ENCODE measurements at places on chromosomes 16 and 17.

- DNase-seq: no peak
These were observed 195.1 kb downstream of the CCDC182 start for GRCh38 chr17:57550016-57550415.

DNA sequence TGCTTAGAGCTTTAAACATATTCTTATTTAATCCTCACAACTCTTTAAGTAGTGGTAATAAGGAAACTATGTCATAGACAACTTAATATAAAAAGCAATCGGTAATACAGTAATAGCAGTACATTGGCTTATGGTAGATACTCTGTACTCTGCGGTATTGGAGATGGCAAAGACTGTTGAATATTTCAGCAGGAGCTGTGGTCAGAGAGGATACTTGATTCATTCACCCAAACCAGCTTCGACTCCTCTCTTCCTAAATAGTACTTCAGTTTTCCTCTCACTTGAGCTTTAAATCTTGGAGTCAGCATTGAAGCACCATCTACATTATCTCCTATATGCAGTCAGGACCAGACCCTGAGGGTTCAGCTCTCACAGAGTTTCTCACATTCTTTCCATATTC lies 169.3 kb downstream of the CYB561 start:
- no peak for DNase-seq

GRCh38 chr17:17822189-17822588 lies 14.6 kb downstream of the SREBF1 start:
- DNase-seq: no peak

GRCh38 chr16:65936096-65936495 lies 430.4 kb upstream of the CDH5 start:
- no peak for DNase-seq

DNA sequence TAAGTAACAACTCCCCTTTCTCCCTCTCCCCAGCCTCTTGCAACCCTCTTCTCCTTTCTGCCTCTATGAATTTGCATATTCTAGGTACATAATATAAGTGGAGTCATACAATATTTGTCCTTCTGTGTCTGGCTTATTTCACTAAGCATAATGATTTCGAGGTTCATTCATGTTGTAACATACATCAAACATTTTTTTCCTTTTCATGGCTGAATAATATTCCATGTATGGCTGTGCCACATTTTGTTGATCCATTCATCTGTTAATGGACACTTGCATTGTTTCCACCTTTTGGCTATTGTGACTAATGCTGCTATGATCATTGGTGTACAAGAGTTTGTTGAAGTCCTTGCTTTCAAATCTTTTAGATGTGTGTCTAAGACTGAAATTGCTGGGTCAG lies 17.6 kb upstream of the FA2H start:
- DNase-seq: no peak

DNA sequence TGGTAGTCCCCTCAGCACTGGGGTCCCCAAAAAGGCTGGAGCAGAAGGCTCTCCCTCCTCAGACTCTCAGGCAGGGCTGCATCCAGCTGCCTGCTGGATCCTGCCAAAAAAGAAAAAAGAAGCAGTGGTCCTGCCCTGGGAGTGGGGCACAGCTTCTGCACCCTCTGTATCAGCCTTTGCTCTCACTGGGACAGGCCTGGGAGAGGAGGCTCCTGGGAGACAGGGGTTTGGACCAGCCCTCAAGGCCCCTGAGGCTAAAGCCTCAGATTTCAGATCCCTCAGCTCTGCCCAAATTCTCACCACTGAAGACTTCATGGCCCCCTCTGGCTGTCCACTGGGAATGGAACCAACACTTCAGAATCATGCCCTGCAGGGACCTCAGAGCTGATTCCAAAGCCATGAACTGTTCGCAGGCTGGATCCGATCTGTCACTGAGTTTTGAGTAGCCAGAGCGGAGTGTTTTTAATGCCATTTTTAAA lies 96.9 kb downstream of the C16orf78 start:
- DNase-seq: no peak

DNA sequence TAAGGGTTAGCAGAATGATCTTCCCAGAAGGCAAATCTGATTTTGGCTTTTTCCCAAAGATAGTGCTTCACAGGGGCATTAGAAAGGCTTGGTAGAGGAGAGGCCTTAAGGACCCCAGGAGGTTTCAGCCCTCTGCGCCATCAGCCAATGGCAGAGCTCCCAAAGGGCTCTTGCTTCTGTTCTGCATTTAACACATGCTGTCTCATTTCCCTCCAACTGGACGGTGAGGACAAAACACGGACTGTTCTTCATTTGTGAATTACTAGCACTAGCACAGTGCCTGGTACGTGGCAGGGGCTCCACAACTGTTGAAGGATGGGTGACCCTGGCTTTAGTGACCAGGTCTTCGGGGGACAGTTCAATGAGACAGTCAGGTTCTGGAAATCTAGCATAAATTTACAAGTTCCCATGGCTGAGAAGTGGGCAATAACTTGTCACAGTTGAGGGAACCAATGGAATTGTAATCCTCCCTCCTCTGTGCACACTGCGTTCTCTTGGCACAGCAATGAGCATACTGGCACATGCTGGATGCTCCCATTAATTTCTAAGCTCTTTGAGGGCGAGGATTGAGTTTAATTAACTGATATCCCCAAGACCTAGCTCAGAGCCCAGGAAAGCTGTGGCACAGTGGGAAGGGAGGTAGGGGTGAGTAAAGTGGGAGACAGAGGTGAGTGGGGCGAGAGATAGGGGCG lies 45.4 kb downstream of the COG7 start:
- no peak for DNase-seq

DNA sequence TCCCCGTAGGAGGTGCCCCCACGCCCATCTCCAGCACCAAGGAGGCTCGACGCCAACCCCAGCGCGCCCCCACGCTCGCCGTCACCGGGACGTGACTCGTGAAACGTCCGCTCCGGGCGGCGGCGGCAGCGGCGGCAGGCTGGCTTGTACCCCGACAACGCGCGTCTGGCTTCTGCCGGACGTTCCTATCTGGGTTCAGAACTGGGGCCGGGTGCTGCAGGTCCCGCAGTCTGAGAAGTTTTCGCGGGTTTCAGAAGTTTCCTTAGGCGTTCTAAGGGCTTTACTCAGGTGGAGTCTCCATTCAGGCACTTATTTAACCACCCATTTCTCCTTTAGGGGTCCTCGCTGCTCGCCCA lies 672 bp upstream of the ALKBH5 start:
- no peak for DNase-seq

GRCh38 chr17:7509937-7510336 lies 25.8 kb downstream of the POLR2A start:
- no peak for DNase-seq

DNA sequence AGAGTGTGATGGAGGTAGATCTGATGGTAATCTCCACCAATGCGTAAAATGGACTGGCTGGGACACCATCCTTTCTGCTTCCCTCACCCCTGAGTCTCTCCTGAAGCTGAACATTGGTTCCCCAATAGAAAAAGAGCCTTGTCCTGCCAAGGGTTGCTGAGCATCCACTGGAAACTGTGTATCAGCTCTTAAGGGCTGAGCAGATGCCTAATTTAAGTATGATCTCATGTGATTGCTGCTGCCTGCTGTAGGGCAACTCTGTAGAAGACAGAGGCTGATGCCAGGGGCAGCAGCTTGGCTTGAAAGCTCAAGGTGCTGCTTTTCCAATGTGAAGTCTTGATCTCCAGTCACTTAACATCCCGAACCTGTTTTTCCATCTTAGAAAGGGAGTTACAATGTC lies 310.3 kb upstream of the CCL2 start:
- no peak for DNase-seq

- DNase-seq: no peak
These were observed 13.5 kb downstream of the NUDT16L1 start for GRCh38 chr16:4706871-4707270.

DNA sequence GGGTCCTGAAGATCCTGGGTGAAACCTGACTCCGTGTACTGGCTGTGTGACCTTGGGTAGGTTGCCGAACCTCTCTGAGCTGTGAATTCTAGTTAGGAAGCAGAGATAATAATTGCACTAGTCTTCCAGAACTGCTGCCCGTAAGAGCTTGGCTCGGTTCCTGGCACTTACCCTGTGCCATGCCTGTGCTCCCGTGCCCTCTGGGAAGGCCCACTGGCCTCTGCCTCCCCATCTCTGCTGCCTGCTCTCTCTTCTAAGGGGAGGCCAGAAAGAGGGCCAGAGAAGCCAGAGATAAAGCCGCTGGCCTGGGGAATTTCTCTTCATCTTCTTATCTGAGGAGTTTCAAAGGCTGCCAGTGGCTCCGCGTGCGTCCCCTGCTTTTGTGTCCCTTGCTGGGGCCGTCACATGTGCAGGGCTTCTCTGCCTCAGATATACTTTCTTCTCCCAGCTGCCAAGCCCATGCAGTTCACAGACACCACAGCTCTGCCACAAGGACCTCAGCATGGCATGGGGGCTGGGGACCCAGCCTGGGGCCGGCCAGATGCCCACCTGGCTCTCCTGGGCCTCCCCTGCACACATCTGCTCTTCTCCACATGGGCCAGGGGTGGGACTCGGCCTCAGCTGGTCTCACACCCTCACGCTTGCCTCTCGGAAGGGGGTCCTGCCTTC lies 145.2 kb downstream of the SDK2 start:
- no peak for DNase-seq

GRCh38 chr16:11597235-11598095 lies 10.7 kb upstream of the LITAF start:
- no peak for DNase-seq

DNA sequence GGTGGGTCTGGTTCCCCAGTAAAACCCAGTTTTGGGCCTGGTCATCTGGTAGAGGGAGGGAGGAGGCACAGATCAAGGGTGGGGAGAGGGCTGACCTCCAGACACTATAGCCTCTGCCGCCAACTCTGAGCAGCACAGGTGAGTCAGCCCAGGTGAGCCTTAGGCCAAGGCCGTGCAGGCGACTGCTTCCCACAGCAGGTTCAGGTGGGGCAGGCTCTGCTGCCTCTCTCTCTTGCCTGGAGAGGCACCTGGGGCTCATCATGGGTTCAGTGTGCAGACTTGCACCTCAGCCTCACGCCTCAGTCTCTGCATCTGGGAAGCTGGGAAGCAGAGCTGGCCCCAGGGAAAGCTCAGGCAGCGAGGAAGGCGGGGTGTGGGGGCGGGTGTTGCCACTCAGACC lies 37.8 kb upstream of the IL34 start:
- DNase-seq: no peak

DNA sequence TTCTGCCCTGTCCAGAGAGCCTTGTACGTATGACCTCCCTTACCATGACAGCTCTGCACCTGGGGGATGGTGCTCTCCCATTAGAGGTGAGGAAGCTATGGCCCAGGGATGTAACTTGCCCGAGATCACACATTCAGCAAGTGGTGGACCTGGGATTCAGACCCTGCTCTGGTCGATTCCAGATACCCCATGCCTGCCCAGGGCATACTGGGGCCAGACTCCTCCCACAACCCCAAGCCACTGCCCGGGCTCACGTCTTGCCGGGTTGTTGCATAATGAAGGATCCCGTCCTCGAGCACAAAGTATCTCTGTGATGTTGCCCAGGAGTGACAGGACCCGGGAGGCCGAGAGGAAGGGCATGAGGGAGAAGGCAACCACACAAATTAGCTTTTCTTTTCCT lies 2.1 kb downstream of the OSBPL7 start:
- DNase-seq: no peak

- DNase-seq: peak; percentile 45
These were observed 689.5 kb upstream of the RBFOX1 start for GRCh38 chr16:6643080-6643686.

GRCh38 chr16:17885659-17886207 lies 415.0 kb upstream of the XYLT1 start:
- DNase-seq: peak; percentile 12

GRCh38 chr16:21100447-21100846 lies 50.2 kb downstream of the DNAH3 start:
- no peak for DNase-seq

GRCh38 chr16:51797669-51798259 lies 646.7 kb upstream of the SALL1 start:
- DNase-seq: no peak

GRCh38 chr17:18143044-18143936 lies 34.7 kb downstream of the MYO15A start:
- peak; percentile 63 for DNase-seq

GRCh38 chr17:6509031-6509771 lies 47.2 kb downstream of the PITPNM3 start:
- no peak for DNase-seq

GRCh38 chr16:7344830-7345780 lies 12.5 kb downstream of the RBFOX1 start:
- no peak for DNase-seq

DNA sequence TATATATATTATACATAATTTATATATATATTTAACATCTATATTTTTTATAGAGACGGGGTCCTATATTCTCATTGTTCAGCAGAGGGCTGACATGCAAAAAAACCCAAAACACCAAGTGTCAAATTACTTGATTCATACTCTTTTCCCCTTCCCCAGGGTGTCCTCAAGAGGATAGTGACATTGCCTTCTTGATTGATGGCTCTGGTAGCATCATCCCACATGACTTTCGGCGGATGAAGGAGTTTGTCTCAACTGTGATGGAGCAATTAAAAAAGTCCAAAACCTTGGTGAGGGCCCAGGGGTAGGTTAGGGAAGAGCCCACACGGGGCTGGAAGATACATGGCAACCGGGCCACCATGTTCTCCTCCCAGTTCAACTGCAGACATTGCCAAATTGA lies 11.0 kb downstream of the ITGAM start:
- no peak for DNase-seq

GRCh38 chr17:41098481-41098880 lies 539 bp upstream of the KRTAP4-8 start:
- no peak for DNase-seq

DNA sequence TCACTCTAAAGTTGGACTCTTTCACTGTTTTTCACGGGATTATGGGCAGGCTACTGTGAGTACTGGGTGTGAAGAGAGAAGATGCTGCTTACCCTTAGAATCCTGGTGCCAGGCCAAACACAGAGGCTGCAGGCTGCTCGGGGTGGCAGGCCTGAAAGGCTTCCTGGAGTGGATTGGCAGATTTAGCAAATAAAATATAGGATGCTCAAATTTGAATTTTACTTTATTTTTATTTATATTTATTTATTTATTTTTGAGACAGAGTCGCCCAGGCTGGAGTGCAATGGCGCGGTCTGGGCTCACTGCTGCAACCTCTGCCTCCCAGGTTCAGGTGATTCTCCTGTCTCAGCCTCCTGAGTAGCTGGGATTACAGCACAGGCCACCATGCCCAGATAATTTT lies 14.9 kb upstream of the STAC2 start:
- no peak for DNase-seq

GRCh38 chr17:27609611-27610303 lies 21.2 kb upstream of the LGALS9 start:
- DNase-seq: peak; percentile 50

DNA sequence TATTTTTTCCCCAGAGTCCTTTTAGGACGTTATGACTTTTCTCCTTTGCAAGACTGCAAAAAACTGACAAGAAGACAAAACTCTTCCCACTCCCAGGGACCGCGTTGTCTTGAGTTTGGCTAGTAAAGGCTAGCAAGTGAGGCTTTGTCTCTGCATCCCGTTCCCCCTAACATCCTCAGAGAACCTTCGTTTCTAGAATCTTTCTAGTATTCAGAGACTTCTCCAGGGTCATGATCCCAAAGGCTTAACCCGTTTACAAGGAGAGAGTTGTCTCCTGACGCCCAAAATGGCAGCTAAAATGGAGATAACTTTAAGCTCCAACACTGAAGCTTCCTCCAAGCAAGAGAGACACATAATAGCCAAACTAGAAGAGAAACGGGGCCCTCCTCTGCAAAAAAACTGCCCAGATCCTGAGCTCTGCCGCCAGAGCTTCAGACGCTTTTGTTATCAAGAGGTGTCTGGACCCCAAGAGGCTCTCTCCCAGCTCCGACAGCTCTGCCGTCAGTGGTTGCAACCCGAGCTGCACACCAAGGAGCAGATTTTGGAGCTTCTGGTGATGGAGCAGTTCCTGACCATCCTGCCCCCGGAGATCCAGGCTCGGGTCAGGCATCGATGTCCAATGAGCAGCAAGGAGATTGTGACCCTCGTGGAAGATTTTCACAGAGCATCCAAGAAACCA lies 843 bp downstream of the ZNF174 start:
- DNase-seq: peak; percentile 33
